T1000 (cell line): ENCODE measurements at places on chromosomes 16 and 17.

GRCh38 chr17:65196617-65197016, 59.4 kb downstream of the RGS9 start:
- DNase-seq: no peak

DNA sequence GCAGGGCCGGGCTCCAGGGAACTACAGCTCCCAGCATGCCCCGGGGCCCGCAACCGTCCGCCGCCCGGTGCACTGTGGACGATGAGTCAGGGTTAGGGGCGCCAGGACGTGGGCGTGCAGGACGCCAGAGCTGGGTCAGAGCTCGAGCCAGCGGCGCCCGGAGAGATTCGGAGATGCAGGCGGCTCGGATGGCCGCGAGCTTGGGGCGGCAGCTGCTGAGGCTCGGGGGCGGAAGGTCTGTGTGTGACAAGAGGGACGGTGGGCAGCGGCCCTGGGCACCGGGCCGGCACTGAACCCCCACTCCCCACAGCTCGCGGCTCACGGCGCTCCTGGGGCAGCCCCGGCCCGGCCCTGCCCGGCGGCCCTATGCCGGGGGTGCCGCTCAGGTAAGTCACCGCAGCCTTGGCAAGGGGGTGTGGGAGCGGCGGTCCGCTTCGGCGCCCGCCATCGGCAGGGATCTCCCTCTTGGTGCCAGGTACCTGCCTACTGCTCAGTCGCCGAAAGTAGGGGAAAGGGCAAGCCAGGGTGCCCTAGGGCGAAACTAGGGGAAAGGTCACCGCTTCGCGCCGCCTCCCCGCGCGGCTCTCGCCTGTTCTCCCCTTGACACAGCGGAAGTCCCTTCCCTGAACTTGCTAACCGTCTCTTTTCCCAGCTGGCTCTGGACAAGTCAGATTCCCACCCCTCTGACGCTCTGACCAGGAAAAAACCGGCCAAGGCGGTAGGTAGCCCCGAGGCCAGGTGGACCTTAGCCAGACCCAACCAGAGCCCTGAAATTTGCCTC, at the start of the genes ACADVL and DLG4:
Gene ACADVL, plus strand, starts transcription at position 127 of the 781 bp plus-strand sequence. Its CDS starts 47 bp downstream, at position 174.
Gene DLG4, minus strand, starts transcription at position 25 of the 781 bp plus-strand sequence.
- peak; percentile 82 for DNase-seq

DNA sequence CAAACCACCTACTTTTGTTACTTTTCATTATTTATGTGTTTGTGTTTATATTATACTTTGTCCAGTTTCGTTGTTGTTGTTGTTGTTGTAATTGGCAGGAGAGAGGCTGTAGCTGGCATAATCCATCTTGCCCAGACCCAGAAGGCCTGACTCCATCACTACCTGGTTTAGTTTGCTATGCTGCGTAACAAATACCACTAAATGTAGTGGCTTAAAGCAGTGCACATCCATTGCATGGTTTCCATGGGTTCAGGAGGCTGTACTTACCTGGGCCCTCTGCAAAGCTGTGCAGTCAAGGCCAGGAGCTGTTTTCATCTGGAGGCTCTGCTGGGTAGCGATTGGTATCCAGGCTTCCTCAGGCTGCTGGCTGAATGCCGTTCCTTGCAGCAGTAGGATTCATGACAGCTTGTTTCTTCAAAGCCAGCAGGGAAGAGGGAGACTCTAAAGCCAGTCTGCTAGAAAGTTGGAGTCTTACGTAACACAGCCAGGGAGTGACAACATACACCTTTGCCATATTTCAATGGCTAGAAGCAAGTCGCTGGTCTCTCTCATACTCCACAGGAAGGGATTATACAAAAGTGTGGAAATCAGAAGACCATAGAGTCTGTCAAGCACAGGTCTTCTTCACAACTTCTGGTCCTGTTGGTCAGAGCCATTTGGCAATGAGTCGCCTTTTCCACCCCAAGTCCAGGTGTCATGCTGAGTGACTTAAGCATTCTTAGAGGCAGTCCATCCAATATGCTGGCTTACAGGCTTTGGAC, 41.1 kb downstream of the TNRC6C start:
- DNase-seq: no peak

DNA sequence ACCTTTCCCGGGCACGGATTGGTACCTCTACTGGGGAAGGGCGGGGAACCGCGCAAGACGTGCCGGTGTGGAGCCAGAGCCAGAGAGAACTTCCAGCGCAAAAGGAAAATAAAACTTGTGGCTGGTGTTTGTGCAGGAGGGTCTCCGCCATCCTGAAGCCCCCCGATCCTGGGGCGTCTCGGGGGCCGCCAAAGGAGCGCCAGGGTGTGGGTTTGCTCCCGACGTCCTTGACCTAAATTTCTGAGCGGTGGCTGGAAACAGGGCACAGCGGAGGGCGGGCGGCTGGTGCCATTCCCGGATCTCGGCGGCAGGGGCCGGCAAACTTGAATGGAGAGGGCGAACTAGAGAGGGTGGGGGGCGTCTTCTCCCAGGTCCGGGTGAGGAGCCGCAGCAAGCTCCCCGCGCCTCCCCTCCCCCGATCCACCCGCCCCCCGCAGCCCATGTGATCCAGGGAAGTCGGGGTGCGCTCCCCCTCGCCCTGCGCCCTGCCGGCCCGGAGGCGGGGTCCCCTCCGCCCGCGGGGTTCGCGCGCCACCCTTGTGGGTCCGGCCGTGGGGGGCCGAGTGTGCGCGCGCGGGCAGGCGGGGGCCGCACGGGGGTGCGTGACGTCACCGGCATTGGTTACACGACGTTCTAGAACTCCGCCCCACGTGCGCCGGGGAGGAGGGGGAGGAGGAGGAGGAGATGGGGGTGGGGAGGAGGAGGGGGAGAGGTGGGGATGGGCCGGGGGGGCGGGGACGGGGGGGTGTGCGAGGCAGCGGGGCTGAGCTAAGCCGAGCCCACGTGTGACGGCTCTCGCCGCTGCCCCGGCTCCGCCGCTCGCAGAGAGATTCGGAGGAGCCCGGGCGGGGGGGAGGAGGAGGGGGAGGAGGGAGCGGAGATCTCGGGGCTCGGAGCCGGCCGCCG, at the start of gene MSI2:
Gene MSI2, plus strand, starts transcription at position 748 of the 906 bp plus-strand sequence. CDS start 220 bp downstream, outside the sequence.
- peak; percentile 93 for DNase-seq

DNA sequence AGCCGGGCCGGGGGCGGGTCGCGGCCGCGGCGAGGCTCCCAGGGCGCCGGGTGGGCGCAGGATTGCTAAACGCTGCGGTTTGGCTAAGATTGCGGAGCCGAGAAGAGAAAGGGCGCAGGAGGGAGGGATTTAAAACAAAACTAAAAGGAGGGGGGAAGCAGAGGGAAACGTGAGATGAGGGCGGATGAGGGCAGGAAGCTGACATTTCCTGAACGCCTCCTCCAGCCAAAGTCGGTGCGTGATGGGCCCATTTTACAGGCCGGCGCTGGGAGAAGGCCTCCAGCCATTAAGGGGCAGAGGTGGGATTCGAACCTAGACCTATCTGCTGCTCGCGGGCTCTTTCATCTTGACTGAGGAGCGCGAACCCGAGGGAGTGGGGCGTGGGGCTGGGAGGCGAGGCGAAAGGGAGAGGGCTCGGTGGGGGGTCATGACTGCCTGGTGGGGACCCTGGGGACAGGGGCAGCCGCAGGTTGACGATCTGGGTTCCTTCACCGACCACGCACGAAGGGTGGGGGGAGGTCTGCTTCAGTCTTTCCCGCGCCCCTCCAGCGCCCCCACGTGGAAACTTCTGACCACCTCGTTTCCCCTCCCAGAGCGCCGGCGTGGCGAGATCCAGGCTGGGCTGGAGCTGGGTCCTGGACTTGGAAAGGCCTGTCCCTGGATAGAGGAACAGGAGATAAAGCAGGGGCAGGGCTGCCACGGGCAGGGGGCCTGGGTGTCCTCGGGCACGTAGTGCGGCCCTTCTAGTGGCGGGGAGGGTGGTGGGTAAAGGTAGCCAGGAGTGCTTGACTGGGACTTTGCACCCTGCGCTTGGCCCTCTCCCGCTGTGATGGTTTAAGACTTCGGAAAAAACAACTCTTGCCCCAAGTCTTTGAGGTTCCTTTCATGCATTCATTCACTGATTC, 3.8 kb upstream of the TAC4 start:
- no peak for DNase-seq

GRCh38 chr17:76867578-76868175, 527 bp upstream of the MGAT5B start:
- DNase-seq: peak; percentile 68

- DNase-seq: no peak
These were observed 397.4 kb downstream of the SOX9 start for GRCh38 chr17:72518159-72518732.

DNA sequence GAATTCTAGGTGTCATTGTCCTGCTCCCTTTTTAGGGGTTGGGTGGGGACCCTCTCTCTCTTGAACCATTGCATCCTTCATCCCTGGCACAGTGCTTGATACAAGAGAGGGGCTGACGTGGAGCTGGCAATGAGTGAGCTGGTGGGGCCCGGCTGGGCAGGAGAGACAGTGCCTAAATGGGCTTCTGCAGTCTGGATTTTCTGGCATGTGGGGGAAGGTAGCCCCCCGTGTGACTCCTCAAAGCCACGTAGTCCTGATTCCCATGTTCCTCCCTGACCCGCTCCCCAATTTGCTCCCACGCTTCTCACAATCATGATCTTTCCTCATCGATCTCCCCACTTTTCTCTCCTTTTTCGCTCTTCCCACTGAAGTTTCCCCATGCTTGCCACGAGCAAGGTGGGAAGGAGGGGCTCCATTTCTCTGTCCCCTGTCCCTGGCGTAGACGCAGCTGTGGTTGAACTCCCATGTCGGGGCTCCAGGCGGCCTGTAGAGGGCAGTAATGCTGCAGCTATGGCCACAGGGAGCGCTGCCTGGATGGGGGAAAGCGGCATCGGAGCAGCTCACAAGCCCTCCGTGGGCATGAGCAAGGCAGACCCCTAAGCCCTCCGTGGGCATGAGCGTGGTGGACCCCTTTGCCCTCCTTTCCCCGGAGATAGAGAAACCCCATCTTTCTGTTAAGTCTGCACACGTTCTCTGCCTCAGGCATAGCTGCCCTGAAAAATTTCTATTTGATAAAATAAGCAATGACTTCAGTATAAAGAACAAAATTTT, 47.5 kb downstream of the HAPSTR1 start:
- no peak for DNase-seq

DNA sequence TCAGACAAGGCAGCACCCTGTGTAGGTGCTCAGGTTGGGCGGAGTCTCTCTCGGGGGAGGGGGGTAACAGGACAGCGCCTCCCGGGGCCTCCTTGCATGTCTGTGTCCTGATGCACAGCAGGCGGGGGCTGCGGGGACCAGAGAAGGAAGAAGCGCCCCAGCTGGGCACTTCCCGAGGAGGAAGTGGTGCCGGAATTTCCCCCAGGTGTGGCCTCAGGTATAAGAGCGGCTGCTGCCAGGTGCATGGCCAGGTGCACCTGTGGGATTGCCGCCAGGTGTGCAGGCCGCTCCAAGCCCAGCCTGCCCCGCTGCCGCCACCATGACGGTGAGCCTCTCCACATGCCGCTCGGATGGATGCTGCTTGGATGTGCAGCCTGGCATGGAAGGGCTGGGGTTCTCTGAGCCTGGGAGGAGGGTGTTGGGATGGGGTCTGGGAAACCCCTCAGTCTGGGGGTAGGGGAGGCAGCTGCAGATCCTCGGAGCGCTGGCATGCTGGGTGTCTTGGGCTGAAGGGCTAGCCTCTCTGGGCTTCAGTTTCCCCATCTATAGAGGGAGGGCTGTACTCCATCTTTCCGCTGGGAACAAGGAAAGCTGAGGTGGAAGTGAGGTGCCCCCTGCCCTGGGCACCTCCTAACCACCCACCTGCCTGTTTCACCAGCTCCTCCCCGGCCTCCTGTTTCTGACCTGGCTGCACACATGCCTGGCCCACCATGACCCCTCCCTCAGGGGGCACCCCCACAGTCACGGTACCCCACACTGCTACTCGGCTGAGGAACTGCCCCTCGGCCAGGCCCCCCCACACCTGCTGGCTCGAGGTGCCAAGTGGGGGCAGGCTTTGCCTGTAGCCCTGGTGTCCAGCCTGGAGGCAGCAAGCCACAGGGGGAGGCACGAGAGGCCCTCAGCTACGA, at the start of gene IL17C:
Gene IL17C, plus strand, starts transcription at position 250 of the 908 bp plus-strand sequence. Its CDS starts 70 bp downstream, at position 320.
- no peak for DNase-seq

- no peak for DNase-seq
These were observed 66.1 kb upstream of the BCAR1 start for GRCh38 chr16:75317532-75317931.

- no peak for DNase-seq
These were observed 18.5 kb upstream of the SPNS2 start for GRCh38 chr17:4479982-4480751.

DNA sequence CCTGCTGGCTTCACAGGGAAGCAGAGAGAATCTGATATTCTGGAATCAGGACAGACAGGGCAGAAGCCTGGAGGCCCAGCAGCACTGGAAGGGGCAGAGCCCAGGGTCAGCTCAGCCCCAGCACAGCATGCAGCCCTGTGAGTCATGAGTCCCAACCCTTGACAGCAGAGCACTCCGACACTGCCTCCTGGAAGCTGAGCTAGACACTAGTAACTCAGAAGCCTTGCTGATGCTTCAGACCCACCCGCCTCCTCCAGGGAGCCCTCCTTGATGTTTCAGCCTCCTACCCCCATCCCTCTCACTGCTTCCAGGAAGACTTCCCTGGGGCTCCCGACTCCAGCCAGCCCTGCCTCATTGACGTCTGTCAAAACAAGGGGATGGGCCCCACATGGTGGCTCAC, 6.9 kb downstream of the CAMKK1 start:
- DNase-seq: peak; percentile 18

GRCh38 chr16:69057400-69058378, 47.8 kb upstream of the HAS3 start:
- peak; percentile 57 for DNase-seq

- no peak for DNase-seq
These were observed 2.6 kb downstream of the MXRA7 start for GRCh38 chr17:76707985-76708807.

DNA sequence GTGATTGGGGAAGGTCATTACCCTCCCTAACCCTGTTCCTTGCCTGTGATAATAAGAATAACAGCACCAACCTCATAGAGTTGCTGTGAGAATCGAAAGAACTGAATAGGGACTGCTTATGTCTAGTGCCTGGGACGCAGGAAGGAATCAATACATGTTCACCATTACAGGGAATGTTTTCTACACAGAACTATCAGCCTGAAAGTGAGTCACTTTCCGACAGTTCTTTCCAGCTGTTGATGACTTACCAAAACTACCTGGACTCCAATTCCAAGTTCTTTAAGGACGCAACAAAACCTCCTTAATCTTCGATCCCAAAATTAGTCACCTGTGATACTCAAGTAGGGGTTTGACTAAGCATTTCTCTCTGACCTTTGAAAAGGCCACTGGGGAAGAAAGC, 29.4 kb downstream of the ZNF423 start:
- DNase-seq: no peak

- DNase-seq: no peak
These were observed 32.6 kb upstream of the SHISA9 start for GRCh38 chr16:12868788-12869187.

DNA sequence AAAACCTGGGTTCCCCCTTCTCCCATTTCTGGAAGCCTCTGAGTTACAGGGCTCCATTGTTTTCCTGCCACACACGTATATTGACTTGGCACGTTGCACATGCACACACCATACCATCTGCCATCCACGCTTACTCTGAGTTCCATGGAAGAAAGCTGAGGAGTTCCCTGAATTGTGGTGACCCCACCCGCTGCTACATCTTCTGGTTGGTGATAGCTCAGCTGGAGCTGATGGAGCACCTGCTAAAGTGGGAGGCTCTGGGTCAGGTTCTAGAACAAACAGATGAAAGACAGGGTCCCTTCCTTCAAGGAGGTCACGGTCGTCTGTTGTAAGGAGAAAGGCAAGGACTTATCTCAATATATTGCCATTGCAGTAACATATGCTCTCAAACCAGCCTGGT, 41.1 kb downstream of the TMEM11 start:
- DNase-seq: no peak

GRCh38 chr17:77019893-77020379, 120.8 kb upstream of the SEC14L1 start:
- DNase-seq: peak; percentile 50

- DNase-seq: peak; percentile 80
These were observed 1.4 kb upstream of the SLC22A31 start for GRCh38 chr16:89201439-89202377.
